ENCODE measurements at places on chromosomes 2 and 18. TPM values are rescaled to one million over a fixed set of nuclear protein-coding genes. Genes with fewer than 3 reads are reported as not detected.

The CHRND gene
- not detected for polyA plus RNA-seq

The TMEM200C gene
- polyA plus RNA-seq: not detected

The IL36RN gene
- not detected for polyA plus RNA-seq

The EDAR gene
- polyA plus RNA-seq: not detected

The GLB1L gene
- polyA plus RNA-seq: 4.0 TPM

The CEP192 gene
- polyA plus RNA-seq: 3.0 TPM

The KLHL29 gene
- polyA plus RNA-seq: 0.03 TPM

The MBD1 gene
- polyA plus RNA-seq: 13.2 TPM

The GNLY gene
- 13.2 TPM for polyA plus RNA-seq

The IL1R1 gene
- 2.6 TPM for polyA plus RNA-seq

The IL36A gene
- polyA plus RNA-seq: not detected

The MAPK4 gene
- polyA plus RNA-seq: not detected

The SERPINB4 gene
- polyA plus RNA-seq: not detected

The IL1R2 gene
- 6.2 TPM for polyA plus RNA-seq

The WDR35 gene
- polyA plus RNA-seq: 0.67 TPM

The SOWAHC gene
- 2.6 TPM for polyA plus RNA-seq

The CYP27A1 gene
- polyA plus RNA-seq: 214 TPM

The AMER3 gene
- not detected for polyA plus RNA-seq

The GEN1 gene
- 0.96 TPM for polyA plus RNA-seq

The MALL gene
- not detected for polyA plus RNA-seq

The SCN9A gene
- polyA plus RNA-seq: 0.26 TPM

The SH2D6 gene
- not detected for polyA plus RNA-seq

The ADRA2B gene
- polyA plus RNA-seq: not detected

The ASAP2 gene
- polyA plus RNA-seq: 0.08 TPM

The KCNK3 gene
- polyA plus RNA-seq: not detected

The KYNU gene
- polyA plus RNA-seq: 40.7 TPM

The PLCD4 gene
- not detected for polyA plus RNA-seq

The LOXHD1 gene
- polyA plus RNA-seq: 10.9 TPM

The CNGA3 gene
- polyA plus RNA-seq: not detected

The KCNIP3 gene
- polyA plus RNA-seq: not detected

The PIK3C3 gene
- polyA plus RNA-seq: 29.1 TPM

The NTSR2 gene
- polyA plus RNA-seq: not detected

The C2orf66 gene
- not detected for polyA plus RNA-seq

The ACMSD gene
- not detected for polyA plus RNA-seq

The ARHGAP15 gene
- 50.9 TPM for polyA plus RNA-seq

The DLGAP1 gene
- polyA plus RNA-seq: not detected

The GPR45 gene
- not detected for polyA plus RNA-seq

The TNS1 gene
- polyA plus RNA-seq: 0.26 TPM

The L3MBTL4 gene
- polyA plus RNA-seq: 0.72 TPM

The SLC5A7 gene
- polyA plus RNA-seq: not detected

The FEV gene
- polyA plus RNA-seq: not detected

The DOK6 gene
- not detected for polyA plus RNA-seq

The DYNAP gene
- not detected for polyA plus RNA-seq

The VWC2L gene
- polyA plus RNA-seq: not detected

The SERPINB7 gene
- polyA plus RNA-seq: not detected

The NOP58 gene
- 19.4 TPM for polyA plus RNA-seq

The TFCP2L1 gene
- 0.03 TPM for polyA plus RNA-seq

The STON1 gene
- polyA plus RNA-seq: 0.18 TPM

The CNDP1 gene
- not detected for polyA plus RNA-seq

All from CD14-positive monocyte (primary cell).